ENCODE measurements at places on chromosomes 2 and 18.

GRCh38 chr2:28895189-28895893 is 874 bp downstream of the WDR43 start:
- no peak for DNase-seq

DNA sequence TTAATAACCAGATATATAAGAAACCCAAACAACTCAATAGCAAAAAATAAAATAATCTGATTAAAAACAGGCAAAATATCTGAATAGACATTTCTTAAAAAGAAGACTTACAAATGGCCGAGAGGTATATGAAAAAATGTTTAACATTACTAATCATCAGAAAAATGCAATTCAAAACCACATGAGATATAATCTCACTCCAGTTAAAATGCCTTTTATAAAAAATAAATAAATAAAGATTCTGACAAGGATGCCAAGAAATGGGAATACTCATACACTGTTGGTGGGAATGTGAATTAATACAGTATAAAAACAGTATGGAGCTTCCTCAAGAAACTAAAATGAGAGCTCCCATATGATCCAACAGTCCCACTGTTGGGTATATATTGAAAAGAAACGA is 33.9 kb upstream of the BMP10 start:
- no peak for DNase-seq

- no peak for DNase-seq
Measured at GRCh38 chr2:27471961-27472360, 17.6 kb downstream of the IFT172 start.

GRCh38 chr2:1601067-1601412 is 143.3 kb downstream of the PXDN start:
- no peak for DNase-seq

DNA sequence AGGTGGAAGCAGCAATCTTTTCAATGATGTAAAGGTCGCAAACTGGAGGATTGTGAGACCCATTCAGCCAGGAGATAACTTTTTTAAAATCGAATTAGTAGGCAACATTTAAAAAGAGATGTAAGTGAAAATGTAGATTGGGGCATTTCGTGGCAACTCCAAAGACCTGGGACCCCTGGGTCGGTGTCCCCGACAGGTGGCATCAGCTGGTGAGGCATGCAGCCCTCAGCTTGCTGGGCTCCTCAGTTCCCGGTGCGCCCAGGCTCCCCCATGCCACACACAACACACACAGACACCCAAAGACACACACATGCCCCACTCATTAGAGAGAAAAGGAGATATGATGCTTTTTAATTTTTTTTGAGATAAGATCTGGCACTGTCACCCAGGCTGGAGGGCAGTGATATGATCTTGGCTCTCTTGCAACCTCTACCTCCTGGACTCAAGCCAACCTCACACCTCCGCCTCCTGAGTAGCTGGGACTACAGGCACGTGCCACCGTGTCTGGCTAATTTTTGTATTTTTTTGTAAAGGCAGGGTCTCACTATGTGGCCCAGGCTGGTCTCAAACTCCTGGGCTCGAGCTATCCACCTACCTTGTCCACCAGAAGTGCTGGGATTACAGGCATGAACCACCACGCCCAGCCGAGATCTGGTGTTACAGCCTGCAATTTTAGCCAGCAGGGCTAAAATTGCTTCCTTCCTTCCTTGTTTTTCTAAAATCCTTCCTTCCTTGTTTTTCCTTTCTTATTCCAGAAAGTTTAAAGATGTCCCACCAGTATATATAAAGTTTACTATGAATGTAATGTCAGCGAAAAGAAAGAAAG is 122.6 kb upstream of the EPAS1 start:
- DNase-seq, result no peak

Measured in T follicular helper cell (primary cell).